ENCODE measurements at places on chromosomes 13 and 19.

DNA sequence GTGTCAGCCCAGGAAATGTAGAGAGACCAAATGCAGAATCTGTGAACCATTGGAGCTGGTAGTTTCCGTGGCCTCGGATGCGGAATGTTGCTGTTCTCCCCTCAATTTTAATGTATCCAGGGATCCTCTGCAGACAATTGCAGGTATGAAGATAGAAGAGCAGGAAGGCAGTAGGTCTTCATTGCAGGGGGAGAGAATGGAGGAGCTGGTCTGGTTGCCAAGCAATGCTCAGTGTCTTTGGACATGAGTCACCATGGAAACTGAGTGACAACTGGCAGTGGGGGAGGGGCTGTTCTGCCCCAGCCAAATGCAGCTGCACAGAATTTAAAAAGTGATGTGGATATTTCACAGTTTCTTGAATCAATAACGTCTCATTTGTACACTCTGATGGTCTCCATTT is 56.1 kb upstream of the ZNF835 start:
- DNase-seq, result no peak

- DNase-seq, result peak; percentile 95
These were observed at the start of gene PCID2 for GRCh38 chr13:113208421-113209335. PCID2 (minus strand) TSS chr13:113208669; CDS start chr13:113208634, 35 bp downstream.

DNA sequence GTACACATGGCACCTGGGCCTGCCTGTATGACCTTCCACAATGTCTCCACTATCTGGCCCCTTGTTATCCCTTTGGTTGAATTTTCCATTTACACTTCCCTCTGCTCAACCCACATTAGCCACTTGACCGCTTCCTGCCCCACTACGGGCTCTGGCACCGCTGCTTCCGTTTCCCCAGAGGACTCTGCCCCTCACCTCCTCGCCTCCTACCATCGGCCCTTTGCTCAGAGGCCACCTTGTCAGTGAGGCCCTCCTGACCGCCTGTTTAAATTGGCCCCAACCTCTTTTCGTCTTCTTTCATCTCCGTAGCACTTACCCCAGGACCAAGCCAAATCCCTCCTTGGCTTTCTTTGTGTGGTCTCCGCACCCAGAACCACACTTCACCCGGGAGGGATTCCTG is 47.4 kb downstream of the SOX1 start:
- DNase-seq, result no peak

- no peak for DNase-seq
These were observed 36.2 kb downstream of the CLDN10 start for GRCh38 chr13:95588721-95589120.

DNA sequence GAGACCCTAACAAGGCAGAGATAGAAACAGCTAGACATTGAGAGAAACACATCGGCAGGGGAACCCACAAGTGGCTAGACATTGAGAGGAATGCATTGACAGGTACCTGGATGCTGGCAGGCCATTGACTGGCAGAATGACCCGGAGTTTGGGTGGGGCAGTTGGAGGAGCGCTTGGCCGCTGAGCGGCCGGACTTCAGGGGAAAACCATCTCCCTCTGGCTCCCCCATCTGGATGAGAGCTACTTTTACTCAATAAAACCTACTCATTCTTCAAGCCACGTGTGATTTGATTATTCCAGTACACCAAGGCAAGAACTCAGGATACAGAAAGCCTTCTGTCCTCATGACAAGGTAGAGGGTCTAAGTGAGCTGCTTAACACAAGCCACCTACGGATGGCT is 473.4 kb downstream of the SLITRK5 start:
- DNase-seq, result no peak

DNA sequence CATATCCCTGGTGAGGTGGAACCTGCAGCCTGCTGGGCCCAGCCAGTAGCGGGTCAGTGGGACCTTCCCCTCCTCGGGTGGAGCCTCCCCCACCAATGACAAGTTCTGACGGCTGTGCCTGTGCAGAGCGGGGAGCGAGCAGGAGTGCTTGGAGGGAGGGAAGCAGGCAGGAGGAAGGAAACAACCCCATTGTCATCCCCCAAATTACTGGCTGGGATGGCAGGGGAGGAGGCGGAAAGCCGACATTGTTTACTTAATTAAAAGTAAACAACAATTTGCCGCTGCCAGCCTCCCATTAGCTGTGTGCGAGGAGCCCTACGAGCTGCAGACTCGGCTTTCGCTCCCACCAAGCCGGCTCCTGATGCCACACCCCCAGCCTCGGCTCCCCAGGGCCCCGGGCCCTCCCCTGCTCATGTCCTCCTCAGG is 45.5 kb downstream of the LYL1 start:
- no peak for DNase-seq

DNA sequence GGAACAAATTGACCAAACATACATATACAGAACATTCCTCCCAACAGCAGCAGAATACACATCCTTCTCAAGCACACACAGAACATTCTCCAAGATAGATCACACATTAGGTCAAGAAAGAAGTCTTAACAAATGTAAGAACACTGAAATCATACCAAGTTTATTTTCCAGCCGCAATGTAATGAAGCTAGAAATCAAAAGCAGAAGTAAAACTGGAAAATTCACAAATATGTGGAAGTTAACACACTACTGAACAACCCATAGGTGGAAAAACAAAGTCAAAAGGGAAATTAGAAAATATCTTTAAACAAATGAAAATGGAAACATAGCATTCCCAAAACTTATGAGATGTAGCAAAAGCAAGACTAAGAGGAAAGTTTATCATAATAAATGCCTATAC is 692.6 kb downstream of the DIAPH3 start:
- DNase-seq, result no peak

- peak; percentile 61 for DNase-seq
These were observed 1.4 kb downstream of the FZR1 start for GRCh38 chr19:3507371-3508120.

DNA sequence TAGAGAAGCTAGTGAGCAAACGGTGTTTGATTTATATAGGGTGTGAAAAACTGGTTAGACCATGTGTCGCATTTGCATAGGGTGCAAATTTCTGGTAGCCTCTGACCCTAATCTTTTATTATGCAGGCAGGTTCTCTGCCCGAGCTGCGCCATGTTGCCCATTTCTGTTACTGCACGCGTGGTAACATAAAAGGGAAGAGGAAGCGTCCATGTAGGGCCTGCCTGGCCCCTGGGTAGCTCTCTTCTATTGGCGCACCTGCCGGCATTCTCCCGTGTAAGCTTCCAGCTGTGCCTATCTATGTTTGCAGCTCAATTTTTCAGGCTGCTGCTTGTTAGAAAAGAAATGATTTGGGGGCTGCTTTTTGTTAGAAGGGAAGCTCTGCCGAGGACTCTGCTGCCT is 14.0 kb upstream of the CD70 start:
- DNase-seq, result no peak

GRCh38 chr13:50203256-50203941 is 188.2 kb downstream of the KCNRG start:
- DNase-seq, result no peak

DNA sequence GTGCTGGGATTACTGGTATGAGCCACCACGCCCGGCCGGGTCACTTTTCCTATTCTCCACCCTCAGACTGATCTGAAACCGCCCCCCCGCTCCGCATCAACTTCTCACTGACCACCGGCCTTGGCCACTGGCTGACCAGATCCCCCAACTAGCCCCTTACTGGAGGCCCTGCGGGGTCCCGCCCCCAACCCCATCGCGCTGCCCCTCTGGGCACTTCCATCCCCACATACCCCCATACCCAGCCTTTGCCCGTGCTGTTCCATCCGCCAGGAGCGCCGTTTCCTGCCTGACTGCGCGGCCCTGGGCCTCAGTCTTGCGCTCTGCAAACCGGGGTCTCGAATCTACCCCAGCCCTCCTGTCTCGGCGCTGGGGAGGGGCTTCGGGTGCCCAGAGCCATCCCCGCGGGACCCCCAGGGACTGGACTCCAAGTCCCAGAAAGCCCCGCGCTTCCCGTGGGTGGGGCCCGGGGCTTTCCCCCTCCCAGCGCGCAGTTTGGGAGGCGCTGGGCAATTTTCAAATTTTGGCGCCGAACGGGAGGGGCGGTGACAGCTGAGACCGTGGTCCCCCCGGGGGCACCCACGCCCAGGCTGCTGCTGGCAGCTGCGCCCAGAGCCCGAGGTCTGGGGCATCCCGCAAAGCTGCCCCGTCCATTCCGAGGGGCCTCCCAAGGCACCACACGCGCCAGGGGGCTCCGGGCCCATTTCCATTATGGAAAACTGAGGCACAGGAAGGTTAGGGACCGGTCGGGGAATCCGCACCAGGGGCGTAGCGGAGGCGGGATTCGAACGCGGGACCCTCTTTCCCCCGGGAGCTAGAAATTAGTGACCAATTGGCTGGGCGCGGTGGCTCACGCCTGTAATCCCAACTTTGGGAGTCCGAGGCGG is 5.2 kb upstream of the LMNB2 start:
- DNase-seq, result peak; percentile 75

- DNase-seq, result no peak
These were observed 90.0 kb downstream of the CAB39L start for GRCh38 chr13:49353908-49354307.

- no peak for DNase-seq
These were observed 11.3 kb downstream of the TBC1D4 start for GRCh38 chr13:75470676-75471075.

- DNase-seq, result peak; percentile 83
These were observed 5.0 kb downstream of the ZSCAN5A start for GRCh38 chr19:56309511-56310185.

GRCh38 chr13:95926231-95926630 is 127.0 kb downstream of the UGGT2 start:
- no peak for DNase-seq

DNA sequence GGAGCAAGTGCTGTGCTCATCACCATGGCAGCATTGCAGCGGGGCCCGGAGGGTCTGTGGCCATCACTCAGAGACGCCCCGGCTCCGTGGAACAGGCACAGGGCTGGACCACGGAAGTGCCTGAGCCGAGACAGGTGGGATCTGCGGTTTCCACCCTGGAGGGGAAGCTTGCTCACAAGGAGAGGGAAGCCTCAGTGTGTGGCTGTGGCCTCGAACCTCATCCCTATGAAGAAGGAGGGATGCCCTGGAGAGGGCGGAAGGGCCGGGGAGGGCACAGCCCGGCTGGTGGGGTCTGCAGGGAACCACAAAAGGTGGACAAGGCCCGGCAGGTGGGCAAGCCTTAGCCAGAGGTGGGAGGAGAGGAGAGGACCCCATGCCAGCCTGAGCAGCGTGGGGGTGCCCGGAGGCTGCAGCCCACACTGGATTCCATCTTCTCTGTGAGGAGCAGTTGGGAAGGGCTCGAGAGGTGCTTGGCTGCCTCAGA is 30.4 kb upstream of the TMEM255B start:
- no peak for DNase-seq

GRCh38 chr19:46052896-46053295 is 12.1 kb upstream of the IGFL4 start:
- DNase-seq, result no peak

DNA sequence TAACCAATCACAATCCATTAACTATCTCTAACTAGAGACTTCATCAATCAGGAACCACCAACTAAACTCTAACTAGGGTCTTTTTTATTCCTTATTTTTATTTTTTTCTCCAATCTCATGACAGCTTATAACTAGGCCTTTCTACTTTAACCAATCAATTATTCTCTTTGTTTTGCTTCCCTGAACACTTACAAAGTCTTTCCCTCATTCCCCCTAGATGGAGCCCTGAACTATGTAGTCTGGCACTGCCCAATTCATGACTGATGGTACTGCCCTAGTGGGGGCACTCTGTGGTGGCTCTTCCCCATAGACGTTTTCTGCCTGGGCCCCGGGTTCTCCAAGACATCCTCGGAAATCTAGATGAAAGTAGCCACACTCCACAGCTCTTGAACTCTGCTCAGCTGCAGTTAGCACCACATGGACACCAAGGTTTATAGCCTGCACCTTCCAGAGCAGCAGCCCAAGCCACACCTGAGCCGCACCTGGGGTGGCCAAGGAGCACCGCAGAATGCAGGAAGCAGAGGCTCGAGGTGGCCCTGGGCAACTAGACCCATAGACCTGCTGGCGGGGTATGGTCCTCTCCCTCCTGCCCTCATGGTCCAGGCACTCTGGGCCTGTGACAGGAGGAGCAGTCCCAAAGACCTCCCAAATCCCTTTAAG is 6.6 kb downstream of the ATP7B start:
- DNase-seq, result no peak

DNA sequence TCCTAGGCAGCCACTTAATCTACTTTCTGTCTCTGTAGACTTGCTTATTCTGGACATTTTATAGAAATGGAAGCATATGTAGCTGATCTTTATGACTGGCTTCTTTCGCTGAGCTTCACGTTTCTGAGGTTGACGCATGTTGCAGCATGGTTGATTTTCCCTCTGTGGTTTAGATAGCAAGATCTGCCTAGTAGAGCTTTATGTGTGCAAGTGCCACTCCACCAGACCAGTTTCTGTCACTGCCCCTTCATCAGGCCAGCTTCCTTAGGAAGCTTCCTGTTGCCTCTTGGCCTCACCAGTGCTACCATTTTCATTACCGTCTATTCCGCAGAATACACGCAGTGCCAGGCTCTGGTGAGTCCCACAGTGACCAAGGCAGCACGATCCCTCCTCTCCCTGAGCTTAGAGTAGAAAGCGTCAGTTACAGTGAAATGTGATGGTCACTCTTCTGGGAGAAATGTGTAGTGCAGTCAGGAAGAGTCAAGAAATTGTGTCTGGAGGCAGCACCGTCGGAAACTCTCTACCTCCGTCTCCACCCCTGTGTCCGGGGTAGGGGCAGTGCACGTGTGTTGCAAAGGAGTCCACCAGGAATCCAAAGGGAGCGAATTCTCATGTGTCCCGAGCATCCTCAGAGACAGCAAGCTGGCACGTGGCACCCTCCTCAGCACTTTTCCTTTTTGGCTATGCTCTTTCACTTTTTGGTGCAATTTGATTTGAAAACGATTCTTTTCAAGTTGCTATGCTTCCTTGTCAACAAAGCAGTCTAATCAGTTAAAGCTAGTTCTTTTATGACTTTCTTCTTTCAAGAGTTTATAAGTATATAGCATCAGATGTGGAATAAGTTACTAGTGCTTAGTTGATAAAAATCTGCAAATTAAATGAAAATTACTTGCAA is 45.4 kb upstream of the GPR183 start:
- DNase-seq, result no peak

- DNase-seq, result no peak
These were observed 545.4 kb downstream of the SUCLA2 start for GRCh38 chr13:47455626-47456025.

All from ecto neural progenitor cell (in vitro differentiated cells).